ENCODE measurements at places on chromosomes 4 and X. TPM values are rescaled to one million over a fixed set of nuclear protein-coding genes. Genes with fewer than 3 reads are reported as not detected.
A peak's percentile ranks its signal among the peaks of the same experiment; 100 is the strongest.

GRCh38 chrX:8946563-8946962 is 87.4 kb downstream of the FAM9B start:
- no peaks in the 10 kb centered on the region for H3K36me3 ChIP-seq
- no peak overlapping the region for H3K4me3 ChIP-seq

GRCh38 chrX:72046447-72046846 is 85.3 kb downstream of the RTL5 start:
- no peaks in the 10 kb centered on the region for H3K36me3 ChIP-seq
- H3K4me1 ChIP-seq: peaks cover 5% of the 10 kb centered on the region
- no peak for DNase-seq
- peaks cover 60% of the 10 kb centered on the region for H3K27me3 ChIP-seq

GRCh38 chrX:94662689-94663088 is 988.7 kb downstream of the FAM133A start:
- no peak overlapping the region for H3K27ac ChIP-seq
- no peaks in the 10 kb centered on the region for H3K27me3 ChIP-seq
- DNase-seq: no peak
- H3K4me3 ChIP-seq: no peak overlapping the region
- no peaks in the 10 kb centered on the region for H3K36me3 ChIP-seq

DNA sequence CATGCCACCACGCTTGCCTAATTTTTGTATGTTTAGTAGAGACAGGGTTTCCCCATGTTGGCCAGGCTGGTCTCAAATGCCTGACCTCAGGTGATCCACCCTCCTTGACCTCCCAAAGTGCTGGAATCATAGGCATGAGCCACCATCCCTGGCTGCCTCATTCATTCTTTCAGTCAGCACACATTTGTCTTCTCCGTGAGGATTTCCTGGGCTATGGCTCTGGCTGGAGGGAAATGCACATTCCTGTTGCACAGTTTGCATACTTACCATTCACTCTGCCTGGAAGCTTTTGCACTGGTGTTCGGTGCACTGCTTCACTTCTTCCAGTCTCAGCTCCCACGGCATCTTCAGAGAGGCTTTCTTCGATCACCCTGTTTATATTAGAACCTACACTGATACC is 267.8 kb downstream of the STIM2 start:
- no peaks in the 10 kb centered on the region for H3K27me3 ChIP-seq
- DNase-seq: no peak
- H3K4me3 ChIP-seq: no peak overlapping the region
- no peaks in the 10 kb centered on the region for H3K4me1 ChIP-seq
- no peaks in the 10 kb centered on the region for H3K36me3 ChIP-seq
- H3K27ac ChIP-seq: no peak overlapping the region

DNA sequence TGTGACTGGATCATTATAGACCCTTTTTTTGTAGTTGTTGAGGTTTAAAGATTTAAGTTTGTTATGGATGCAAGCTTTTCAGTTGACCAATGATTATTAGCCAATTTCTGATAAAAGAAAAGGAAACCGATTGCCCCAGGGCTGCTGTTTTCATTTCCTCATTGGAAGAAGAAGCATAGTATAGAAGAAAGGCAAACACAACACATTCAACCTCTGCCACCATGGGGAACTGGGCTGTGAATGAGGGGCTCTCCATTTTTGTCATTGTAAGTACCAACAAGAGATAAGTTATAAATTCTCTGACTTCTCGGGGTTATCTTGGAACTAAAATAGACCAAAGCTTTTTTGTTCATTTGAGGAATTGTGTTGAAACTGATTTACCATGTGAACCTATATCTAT is at the start of gene CYBB:
Gene CYBB (plus strand): TSS at position 203 of the 400 bp plus-strand sequence. CDS start 19 bp downstream, at position 222.
- H3K4me3 ChIP-seq: no peak within 1 kb of the TSS
- DNase-seq: no peak
- H3K27ac ChIP-seq: no peak within 1 kb of the TSS
- H3K27me3 ChIP-seq: peaks cover 2% of the 10 kb centered on the region
- H3K36me3 ChIP-seq: no peaks in the 10 kb centered on the region
- no peaks in the 10 kb centered on the region for H3K4me1 ChIP-seq

DNA sequence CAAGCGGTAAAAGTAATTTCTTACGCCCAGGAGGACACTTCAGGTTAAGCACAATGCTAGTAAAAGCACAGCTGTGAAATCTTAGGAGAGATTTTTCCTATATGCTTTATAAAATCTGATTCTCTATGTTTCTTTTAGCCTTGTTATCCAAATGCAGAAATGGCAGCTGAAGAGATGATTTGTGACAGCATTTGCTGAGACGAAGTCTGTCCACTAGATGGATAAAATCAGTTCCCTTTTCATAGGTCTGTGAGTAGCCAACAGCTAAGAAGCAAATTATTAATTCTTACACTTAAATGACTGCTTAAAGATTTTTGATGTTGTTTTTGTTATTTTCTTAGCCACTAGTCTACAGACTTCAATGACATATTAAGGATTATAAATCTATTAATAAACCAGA is 5.3 kb downstream of the GPM6A start:
- no peaks in the 10 kb centered on the region for H3K36me3 ChIP-seq
- no peaks in the 10 kb centered on the region for H3K4me1 ChIP-seq
- DNase-seq: no peak

- no peak overlapping the region for H3K4me3 ChIP-seq
- no peaks in the 10 kb centered on the region for H3K4me1 ChIP-seq
- H3K36me3 ChIP-seq: no peaks in the 10 kb centered on the region
- no peak for DNase-seq
- H3K27me3 ChIP-seq: peaks cover 2% of the 10 kb centered on the region
- H3K27ac ChIP-seq: no peak overlapping the region
These were observed 10.5 kb upstream of the PGM2 start for GRCh38 chr4:37816006-37816405.

- peaks cover 7% of the 10 kb centered on the region for H3K36me3 ChIP-seq
- H3K4me3 ChIP-seq: peak overlapping the region; percentile 61
- H3K27ac ChIP-seq: no peak overlapping the region
- H3K4me1 ChIP-seq: 0 out of 2 replicates have a peak, but pooled peaks cover 1% of the 10 kb centered on the region
- H3K27me3 ChIP-seq: no peaks in the 10 kb centered on the region
- DNase-seq: no peak
These were observed 1.3 kb downstream of the GAR1 start for GRCh38 chr4:109816894-109817293.

GRCh38 chr4:140109737-140110136 is 44.2 kb downstream of the MAML3 start:
- peaks cover 7% of the 10 kb centered on the region for H3K4me1 ChIP-seq
- no peak overlapping the region for H3K4me3 ChIP-seq
- no peak overlapping the region for H3K27ac ChIP-seq
- no peaks in the 10 kb centered on the region for H3K36me3 ChIP-seq
- no peaks in the 10 kb centered on the region for H3K27me3 ChIP-seq

DNA sequence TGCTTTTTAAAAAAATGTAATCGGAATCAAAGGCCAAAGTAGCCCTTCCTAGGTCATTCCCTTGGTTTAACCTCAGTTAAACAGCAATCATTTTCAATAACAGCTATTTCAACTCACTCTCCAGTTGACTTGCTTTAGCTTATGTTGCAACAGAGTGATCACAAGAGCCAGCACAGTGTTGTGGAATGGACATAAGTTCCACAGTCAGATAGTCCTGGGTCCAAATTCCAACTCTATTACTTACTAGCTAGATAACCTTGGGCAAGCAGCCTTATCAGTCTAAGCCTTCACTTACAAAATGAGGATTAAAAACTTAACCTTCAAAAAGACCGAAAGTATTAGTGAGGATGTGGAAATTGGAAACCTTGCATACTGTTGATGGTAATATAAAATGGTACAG is 9.2 kb upstream of the GPC3 start:
- no peak overlapping the region for H3K27ac ChIP-seq
- no peak for DNase-seq
- H3K4me1 ChIP-seq: no peaks in the 10 kb centered on the region
- H3K4me3 ChIP-seq: no peak overlapping the region
- no peaks in the 10 kb centered on the region for H3K36me3 ChIP-seq

GRCh38 chr4:115841871-115842270 is 728.5 kb upstream of the NDST4 start:
- no peaks in the 10 kb centered on the region for H3K4me1 ChIP-seq
- H3K27me3 ChIP-seq: no peaks in the 10 kb centered on the region
- H3K27ac ChIP-seq: no peak overlapping the region
- no peak for DNase-seq

GRCh38 chrX:47662144-47662657 is 3.2 kb upstream of the UXT start:
- peaks cover 4% of the 10 kb centered on the region for H3K4me1 ChIP-seq
- no peaks in the 10 kb centered on the region for H3K27me3 ChIP-seq
- peak; percentile 93 for DNase-seq
- 0 out of 2 replicates have a peak, but pooled peaks cover 3% of the 10 kb centered on the region for H3K36me3 ChIP-seq
- no peak overlapping the region for H3K4me3 ChIP-seq
- peak overlapping the region; percentile 65 for H3K27ac ChIP-seq

DNA sequence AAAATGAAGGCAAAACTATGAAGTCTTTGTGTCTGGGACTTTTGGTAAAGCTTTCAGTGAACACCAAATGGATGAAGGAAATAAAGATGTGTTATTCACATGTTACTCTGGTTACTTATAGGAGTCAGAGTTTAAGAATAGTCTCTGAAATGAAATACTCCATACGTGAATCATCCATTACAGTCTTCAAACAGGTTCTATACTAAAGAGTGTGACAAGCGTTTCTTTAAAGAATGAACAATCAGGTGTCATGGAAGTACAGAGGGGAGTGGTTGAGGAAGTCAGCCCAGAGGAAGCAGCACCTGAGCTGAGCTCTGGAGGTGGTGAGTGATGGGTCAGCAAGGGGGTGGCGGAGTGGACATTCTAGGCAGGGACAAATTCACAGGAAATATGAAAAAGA is 41.8 kb upstream of the SORBS2 start:
- no peaks in the 10 kb centered on the region for H3K36me3 ChIP-seq
- H3K4me1 ChIP-seq: no peaks in the 10 kb centered on the region
- H3K4me3 ChIP-seq: no peak overlapping the region
- DNase-seq: no peak
- H3K27me3 ChIP-seq: peaks cover 4% of the 10 kb centered on the region

- H3K27me3 ChIP-seq: no peaks in the 10 kb centered on the region
- H3K36me3 ChIP-seq: no peaks in the 10 kb centered on the region
- H3K4me3 ChIP-seq: no peak overlapping the region
- H3K4me1 ChIP-seq: peaks cover 6% of the 10 kb centered on the region
- DNase-seq: no peak
These were observed 50.8 kb downstream of the CHM start for GRCh38 chrX:85996555-85996954.

- no peak for DNase-seq
- no peaks in the 10 kb centered on the region for H3K36me3 ChIP-seq
- H3K27ac ChIP-seq: no peak overlapping the region
- no peak overlapping the region for H3K4me3 ChIP-seq
- no peaks in the 10 kb centered on the region for H3K4me1 ChIP-seq
- peaks cover 2% of the 10 kb centered on the region for H3K27me3 ChIP-seq
These were observed 503.5 kb downstream of the MID1IP1 start for GRCh38 chrX:39304746-39305145.

DNA sequence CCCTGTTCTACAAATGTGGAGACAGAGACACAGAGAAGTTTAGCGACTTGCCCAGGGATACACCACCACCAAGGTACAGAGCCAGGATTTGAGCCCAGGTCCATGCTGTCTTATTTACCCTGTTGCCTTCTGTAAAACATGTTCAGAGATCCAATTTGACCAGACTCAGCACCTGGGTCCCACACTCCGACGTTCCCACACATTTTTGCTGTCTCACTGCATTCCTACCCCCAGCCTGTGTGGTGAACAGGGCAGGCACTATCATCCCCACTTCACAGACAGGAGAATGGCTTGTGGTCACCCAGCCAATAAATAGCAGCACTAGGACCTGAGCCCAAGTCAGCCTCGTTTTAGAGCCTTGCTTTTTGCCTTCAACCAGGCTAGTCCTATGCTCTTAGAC is 102.8 kb downstream of the PJA1 start:
- H3K4me1 ChIP-seq: peaks cover 9% of the 10 kb centered on the region
- no peaks in the 10 kb centered on the region for H3K36me3 ChIP-seq

- H3K4me1 ChIP-seq: no peaks in the 10 kb centered on the region
- DNase-seq: no peak
- no peak overlapping the region for H3K27ac ChIP-seq
- H3K4me3 ChIP-seq: no peak overlapping the region
- no peaks in the 10 kb centered on the region for H3K27me3 ChIP-seq
These were observed 7.2 kb downstream of the IRAK1 start for GRCh38 chrX:154012336-154012991.

GRCh38 chr4:114400531-114400930 is 198.1 kb upstream of the UGT8 start:
- H3K36me3 ChIP-seq: no peaks in the 10 kb centered on the region
- peaks cover 5% of the 10 kb centered on the region for H3K27me3 ChIP-seq
- H3K4me1 ChIP-seq: no peaks in the 10 kb centered on the region
- DNase-seq: no peak
- no peak overlapping the region for H3K4me3 ChIP-seq
- no peak overlapping the region for H3K27ac ChIP-seq

GRCh38 chrX:54922547-54922946 is 1.9 kb downstream of the TRO start:
- no peaks in the 10 kb centered on the region for H3K27me3 ChIP-seq
- no peak overlapping the region for H3K27ac ChIP-seq
- H3K4me1 ChIP-seq: no peaks in the 10 kb centered on the region
- H3K36me3 ChIP-seq: peaks cover 15% of the 10 kb centered on the region
- H3K4me3 ChIP-seq: no peak overlapping the region

- H3K27ac ChIP-seq: no peak overlapping the region
- DNase-seq: no peak
- no peaks in the 10 kb centered on the region for H3K36me3 ChIP-seq
- no peaks in the 10 kb centered on the region for H3K27me3 ChIP-seq
- no peak overlapping the region for H3K4me3 ChIP-seq
- H3K4me1 ChIP-seq: peaks cover 6% of the 10 kb centered on the region
These were observed 198.1 kb downstream of the LRBA start for GRCh38 chr4:150817017-150817416.

DNA sequence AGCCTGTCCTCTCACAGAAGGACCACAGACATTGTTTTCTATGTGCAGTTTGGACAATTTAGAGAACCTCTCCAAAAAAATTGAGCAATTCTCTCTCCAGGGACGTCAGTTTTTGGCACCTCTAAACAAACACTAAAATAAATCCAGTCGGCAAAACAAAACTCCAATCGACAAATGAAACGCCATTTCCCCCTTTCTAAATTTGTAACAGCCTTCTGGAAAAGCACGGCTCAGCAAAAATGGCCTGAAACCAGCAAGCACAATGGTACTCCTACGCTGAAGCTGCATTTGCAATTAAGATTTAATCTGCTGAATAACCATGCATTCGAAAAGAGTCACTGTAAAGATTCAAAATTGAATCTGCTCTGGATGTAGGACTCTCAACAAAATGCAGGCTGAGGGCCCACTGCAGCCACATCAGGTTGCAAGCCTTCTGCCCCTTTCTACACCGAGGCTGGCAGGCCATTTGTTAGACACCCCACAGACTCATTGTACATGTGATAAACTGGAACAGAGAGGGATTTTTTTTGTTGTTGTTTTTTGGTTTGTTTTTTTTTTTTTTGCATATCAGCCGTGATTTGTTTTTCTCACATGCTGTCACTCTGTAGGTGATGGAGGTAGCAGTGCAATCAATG is 79.9 kb upstream of the MAP3K15 start:
- no peaks in the 10 kb centered on the region for H3K36me3 ChIP-seq
- peaks cover 3% of the 10 kb centered on the region for H3K4me1 ChIP-seq
- no peaks in the 10 kb centered on the region for H3K27me3 ChIP-seq
- no peak overlapping the region for H3K4me3 ChIP-seq
- no peak overlapping the region for H3K27ac ChIP-seq

MND1 gene
- 2.3 TPM for polyA plus RNA-seq

OTUD6A gene
- polyA plus RNA-seq: not detected

GPR173 gene
- 5.2 TPM for polyA plus RNA-seq

TMSB15C gene
- polyA plus RNA-seq: 1.9 TPM

TASL gene
- polyA plus RNA-seq: not detected

PHOX2B gene
- polyA plus RNA-seq: not detected

PRR27 gene
- not detected for polyA plus RNA-seq

F8A2 gene
- polyA plus RNA-seq: not detected

VSIG4 gene
- not detected for polyA plus RNA-seq

DUSP21 gene
- not detected for polyA plus RNA-seq

Measured in IMR-90 (cell line).